ENCODE measurements at places on chromosomes 3 and 15.

DNA sequence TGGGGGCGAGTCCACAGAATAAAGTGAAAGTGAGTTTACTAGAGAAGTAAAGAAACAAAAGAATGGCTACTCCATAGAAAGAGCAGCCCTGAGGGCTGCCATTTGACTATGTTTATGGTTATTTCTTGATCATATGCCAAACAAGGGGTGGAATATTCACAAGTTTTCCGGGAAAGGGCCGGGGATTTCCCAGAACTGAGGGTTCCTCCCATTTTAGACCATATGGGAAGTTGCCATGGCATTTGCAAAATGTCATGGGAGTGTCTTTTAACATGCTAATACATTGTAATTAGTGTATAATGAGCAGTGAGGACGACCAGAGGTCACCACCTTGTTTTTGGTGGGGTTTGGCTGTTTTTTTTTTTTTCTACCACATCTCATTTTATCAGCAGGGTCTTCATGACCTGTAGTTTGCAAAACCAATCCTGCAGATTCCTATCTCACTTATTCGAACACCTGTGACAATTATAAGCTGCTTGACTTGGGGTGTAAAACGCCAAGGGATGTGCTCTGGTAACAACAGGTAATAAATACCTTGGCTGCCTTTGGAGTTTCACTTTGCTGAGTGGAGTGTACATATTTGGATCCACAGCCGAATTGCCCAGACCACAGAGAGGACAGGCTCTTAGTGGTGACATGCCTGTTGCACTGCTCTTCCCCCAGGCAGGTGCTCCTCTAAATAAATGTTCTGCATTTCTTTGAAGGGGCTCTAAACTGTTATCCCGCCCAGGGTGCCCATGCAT is 43.6 kb downstream of the C2CD4B start:
- no peak for DNase-seq

DNA sequence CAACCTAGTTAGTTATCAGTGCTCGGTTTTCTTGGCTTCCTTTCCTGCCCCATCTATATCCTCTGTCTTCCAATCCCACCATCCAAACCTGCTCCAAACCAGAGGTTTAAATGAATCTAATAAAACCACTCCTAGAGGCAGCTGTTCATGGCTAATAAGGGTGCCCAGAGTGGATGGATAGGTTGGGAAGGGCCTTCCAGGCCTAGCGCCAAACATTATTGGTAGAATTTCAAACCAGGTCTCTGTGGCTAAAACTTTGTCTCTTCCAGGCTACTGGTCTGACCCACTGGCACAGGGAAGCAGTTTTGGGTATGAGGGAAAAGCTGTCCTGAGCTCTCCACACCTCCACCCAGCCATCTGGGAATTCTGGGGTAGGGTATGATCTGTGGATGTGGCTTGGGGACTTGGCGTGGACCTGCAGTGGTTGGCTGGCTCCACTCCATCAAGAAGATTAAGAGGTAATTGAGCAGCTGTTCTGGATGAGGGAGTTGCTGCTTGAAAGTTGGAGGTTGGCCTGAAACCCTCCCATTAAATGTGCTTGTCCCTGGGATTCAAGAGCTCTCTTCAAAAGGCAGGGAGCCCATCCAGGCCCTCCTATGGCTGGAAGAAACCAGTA is 29.3 kb upstream of the INSYN1 start:
- DNase-seq: no peak

DNA sequence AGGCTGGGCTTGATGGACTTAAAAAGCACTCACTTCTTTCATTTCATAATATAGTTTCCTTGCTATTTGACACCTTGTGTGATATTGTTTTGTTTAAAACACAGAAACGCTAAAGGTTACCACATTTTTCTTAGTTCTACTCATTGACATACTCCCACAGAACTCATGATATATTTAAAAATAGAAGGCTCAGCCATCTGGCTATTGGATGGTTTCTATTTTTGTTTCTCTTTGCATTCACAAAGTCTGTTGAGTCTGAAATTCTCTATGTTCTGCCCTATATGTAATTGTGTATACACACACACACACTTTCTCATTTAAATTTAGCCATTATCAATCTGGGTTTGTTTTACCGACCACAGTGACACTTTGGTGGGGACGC is 128.2 kb downstream of the SOX2 start:
- no peak for DNase-seq

DNA sequence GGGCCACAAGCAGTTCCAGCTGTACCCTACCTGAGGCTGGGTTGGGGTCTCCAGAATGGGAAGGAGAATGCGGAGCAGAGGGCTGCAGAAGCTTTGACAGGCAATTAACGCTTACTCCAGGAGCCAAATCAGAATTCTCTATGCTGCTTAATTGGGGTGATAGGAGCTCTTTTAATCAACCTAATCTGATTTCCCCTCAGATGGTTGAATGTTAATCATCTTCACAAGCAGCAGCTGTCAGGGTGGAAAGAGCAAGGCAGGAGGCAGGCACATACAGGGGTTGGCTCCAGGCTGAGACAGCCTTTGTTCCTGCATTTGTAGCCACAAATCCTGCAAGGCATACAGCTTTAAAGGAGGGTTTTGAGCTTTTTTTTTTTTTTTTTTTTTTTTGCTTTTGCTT is 2.6 kb downstream of the CILP start:
- DNase-seq: no peak

GRCh38 chr15:32790352-32790999 is 72.7 kb downstream of the GREM1 start:
- DNase-seq: no peak

DNA sequence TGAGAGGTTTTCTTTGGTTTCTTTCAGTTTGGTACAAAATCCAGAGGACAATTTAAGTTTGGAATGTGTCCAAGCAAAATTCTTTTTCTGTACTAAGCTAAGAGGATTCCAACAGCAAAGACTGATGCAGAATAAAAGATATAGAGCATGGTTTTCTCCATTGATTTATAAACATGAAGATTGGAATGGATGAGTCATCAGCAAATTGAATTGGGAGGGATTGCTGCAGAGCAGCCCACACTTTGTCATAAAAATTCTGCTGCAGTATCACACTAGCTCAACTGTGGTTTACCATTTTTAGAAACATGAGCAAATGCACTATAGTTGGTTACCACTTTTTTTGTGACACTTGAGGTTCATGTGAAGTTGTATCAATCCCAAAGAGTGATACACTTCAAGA is 16.1 kb upstream of the LARP6 start:
- no peak for DNase-seq

GRCh38 chr3:3276630-3277029 is 97.1 kb upstream of the CRBN start:
- no peak for DNase-seq

DNA sequence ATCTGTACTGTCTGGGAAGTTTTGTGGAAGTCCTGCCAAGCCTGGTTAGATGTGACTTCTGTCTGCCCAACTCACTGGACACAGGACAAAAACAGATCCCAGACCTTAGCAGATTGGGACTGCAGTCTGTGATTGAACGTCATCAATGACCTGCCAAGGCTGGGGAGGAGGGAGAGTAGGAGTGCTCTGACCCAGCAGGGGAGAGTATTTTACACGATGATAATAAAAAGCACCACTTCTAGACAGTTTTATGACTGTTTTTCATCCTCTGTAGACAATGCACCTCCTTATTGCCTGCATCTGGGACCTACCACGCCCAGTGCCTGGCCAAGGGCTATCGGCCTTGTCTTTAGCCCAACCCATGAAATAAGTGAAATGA is 102.3 kb upstream of the NR2E3 start:
- DNase-seq: no peak

GRCh38 chr3:46143951-46144473 is 64.1 kb downstream of the CCR1 start:
- no peak for DNase-seq

DNA sequence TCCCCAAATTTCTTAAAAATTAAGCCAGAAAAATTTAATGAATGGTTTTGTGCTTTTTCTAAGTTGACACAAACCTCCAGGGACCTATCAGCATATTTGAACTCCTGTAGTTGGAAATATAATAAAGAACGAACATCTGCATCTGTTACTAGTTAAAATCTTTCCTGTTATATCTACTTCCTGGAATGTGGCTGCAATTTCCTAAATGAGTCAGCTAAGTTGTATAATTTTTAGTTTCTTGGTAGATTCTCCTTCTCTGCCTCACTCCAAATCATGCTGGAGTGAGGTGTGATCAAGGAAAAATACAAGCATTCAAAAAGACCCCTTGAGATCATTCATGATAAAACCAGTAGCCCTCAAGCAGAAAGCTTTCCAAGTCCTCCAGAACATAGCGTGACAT is 106.2 kb upstream of the MCTP2 start:
- DNase-seq: no peak

DNA sequence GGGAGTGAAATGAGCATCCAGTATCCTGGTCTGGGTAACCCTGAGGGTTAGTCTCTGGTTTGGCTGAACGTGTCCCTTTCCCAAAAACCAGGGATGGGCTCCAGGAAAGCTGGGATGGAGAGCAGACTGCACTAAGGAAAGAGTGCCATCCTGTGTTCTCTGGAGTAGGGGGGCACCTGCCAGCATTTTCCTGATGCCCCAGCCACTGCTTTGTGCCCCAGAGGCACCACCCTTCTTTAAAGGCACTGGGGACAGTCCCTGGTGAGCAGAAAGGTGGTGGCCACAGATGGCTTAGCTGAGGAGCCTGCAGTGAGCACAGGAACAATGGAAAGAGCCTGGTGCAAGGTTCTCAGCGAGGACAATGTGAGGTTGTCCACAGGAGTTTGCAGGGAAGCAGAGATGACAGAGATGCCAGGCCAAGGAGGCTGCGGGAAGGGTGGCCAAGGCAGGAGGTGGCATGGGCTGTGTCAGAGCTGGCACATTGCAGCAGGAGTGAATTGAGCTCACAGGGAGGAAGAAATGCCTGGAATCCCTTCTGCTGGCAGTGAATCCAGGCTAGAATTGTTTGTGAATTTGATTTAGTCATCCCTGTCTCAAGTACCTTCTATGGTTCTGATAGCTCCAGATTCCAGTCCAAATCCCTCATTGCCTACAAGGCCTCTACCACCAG is 39.9 kb downstream of the AMOTL2 start:
- DNase-seq: peak; percentile 85

- no peak for DNase-seq
Observed at GRCh38 chr3:57383406-57383805, 90.9 kb upstream of the ASB14 start.

DNA sequence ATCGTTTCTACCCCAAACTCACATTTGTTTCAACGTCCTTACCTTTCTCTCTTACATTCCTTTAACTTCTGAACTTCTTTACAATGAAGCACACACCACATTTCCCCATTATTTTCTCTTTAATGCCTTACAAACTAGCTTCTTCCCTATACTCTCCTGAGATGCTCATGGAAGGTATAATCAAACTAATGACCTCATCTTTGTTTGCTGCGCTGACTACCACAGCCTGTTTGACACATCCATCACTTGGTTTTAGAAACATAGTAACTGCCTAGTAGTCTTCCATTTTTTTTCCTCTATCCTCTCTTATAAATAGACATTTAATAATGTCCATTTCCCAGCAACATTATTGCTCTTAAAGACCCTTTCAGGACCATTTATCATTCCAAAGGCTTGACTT is 230.5 kb upstream of the LRTM1 start:
- no peak for DNase-seq

DNA sequence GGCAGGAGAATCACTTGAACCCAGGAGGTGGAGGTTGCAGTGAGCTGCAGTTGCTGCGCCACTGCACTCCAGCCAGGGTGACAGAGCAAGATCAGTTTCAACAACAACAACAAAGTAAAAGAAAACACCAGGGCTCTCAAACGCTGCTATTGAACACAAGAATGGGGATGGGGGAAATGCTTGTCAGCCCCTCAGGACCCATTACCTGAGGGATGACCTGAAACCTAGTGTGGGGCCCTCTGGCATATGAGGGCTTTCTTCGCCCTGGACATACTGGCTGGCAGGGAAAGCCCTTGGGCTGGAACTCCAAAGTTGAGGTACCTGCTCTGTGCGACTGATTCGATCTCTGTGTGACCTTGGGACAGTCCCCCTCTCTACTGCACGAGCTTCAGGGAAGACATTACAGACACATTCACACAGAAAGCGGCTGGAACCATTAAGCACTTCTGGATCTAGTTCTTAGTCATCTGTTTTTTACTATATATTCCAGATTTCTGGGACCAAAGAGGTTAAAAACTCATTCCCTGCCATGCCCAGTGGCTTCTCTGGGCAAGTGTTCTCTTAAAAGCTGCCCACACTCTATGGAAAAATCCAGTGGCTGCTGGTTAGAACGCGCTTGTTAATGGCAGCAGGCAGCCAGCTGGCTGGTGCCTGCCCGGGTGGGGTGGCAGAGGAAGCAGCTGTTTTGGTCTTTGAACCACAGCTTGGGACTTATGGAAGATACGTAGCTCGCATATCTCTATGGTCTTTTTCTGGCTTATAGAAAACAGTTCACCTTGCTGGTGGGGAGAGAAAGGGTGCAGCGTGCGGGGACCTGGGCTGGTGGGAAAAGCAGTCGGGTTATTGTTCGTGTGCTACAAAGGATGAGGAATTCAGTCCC is 57.2 kb downstream of the ATP1B3 start:
- no peak for DNase-seq

- DNase-seq: no peak
Observed at GRCh38 chr3:197598404-197598980, 42.7 kb upstream of the BDH1 start.

GRCh38 chr3:43674345-43675085 is 16.2 kb upstream of the ABHD5 start:
- DNase-seq: no peak

DNA sequence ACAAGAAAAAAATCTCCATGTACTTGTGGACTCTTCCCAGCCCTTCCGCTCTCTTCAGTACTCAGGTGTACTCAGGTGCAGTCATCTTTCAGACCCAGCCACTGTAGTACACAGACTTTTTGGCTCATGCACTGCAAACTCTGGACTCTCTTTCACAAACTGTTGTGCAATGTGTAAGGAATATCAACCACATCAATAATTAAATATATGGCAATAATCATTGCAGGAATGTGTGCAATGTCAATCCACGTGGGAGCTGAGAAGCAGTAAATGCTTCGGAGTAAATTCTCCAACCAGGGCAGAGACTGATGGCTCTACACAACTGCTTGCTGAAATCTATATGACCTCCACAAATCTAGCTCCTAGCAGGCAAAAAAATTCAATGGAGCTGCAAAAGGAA is 287.3 kb upstream of the COL8A1 start:
- no peak for DNase-seq

- no peak for DNase-seq
Observed at GRCh38 chr15:69498987-69499386, 46.4 kb downstream of the RPLP1 start.

GRCh38 chr3:132265028-132265427 is 52.2 kb upstream of the ACP3 start:
- no peak for DNase-seq

GRCh38 chr15:31235311-31236183 is 91.1 kb upstream of the KLF13 start:
- DNase-seq: peak; percentile 71

DNA sequence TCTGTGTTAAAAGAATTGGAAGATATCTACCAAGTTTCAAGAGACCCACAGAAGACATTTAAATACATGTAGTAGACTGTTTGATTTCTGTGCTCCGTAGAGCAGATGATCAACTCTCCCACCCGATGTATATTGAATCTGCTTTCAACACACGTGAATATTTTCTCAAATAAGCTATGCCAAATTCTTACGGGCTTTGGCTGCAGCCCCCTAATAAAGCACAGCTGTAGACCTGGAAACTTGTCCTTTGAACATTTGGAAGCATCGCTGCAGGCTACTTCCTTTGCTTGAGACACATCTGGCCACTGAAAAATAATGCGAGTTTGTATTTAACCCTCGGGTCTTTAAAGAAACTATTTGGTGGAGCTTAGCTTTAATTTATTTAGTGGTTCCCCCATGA is 98.3 kb upstream of the SELENOK start:
- DNase-seq: no peak
